Endodermal cell (in vitro differentiated cells): ENCODE measurements at places on chromosomes 2 and 18. TPM values are rescaled to one million over a fixed set of nuclear protein-coding genes. Genes with fewer than 3 reads are reported as not detected.

The KLF7 gene
- 27.4 to 63.3 TPM (median 35.2 TPM) in 3 replicates for total RNA-seq

The POTEF gene
- 0.18 to 0.38 TPM (median 0.31 TPM) in 3 replicates for total RNA-seq

The SAP130 gene
- 42.4 and 47.7 TPM in 2 replicates for total RNA-seq

The UNC80 gene
- 0.50 and 0.55 TPM in 2 replicates for total RNA-seq

The GPR75 gene
- total RNA-seq = 6.0 and 6.7 TPM in 2 replicates

The GREB1L gene
- 3.9 and 5.2 TPM in 2 replicates for total RNA-seq
